COLO829 (cell line): ENCODE measurements at places on chromosomes 16 and 17.

GRCh38 chr16:2585651-2586081, 47.8 kb downstream of the PDPK1 start:
- DNase-seq = no peak

DNA sequence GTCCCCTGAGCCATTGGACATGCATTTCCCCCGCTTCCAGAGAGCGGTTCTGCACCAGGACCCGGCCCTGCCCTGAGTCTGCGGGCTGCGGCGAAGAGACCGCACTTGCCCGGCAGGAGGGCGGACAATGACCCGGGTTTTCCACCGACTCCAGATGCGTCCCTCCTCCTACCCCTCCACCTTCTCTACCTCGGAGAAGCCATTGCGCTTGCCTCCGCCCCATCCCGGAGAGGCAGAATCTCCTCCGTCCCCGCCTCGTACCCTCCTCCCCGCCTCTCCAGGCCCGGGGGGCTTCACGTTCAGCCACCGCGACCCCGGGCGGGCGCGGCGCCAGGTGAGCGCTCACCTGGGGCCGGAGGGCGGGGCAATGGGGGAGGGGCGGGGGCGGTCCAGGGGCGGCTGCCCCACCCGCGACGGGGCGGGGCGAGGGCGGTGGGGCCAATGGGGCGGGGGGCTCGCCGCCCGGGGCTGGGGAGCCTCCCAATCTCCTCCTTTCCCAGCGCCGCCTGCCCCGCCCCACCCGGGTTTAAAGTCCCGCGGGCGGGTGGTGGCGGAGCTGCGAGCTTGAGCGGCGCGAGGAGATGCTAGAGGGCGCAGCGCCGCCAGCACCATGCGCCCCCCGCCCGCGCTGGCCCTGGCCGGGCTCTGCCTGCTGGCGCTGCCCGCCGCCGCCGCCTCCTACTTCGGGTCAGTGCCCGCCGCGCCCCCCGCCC, at the start of gene WNT9B:
WNT9B (plus strand) TSS at position 555 of the 713 bp plus-strand sequence; CDS start at position 611, 56 bp downstream.
- no peak for DNase-seq

DNA sequence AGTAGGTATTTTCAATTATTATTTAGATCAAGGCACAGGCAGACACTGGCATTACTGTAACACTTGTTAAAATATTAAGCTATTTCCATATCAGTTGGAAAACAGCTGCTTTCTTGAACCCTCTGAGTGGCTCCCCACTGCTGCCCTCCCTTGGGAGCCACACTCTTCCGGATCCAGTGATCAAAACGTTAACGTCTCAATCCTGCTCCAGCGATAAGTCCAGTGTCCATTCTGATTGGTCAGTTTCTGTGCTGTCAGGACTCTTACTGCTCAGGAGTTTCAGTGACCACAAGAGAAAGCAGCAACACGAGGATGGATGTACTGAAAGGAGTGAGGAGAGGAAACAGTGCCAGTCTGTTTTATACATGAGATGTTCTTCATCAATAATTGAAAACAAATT, 13.8 kb upstream of the ZKSCAN2 start:
- no peak for DNase-seq

DNA sequence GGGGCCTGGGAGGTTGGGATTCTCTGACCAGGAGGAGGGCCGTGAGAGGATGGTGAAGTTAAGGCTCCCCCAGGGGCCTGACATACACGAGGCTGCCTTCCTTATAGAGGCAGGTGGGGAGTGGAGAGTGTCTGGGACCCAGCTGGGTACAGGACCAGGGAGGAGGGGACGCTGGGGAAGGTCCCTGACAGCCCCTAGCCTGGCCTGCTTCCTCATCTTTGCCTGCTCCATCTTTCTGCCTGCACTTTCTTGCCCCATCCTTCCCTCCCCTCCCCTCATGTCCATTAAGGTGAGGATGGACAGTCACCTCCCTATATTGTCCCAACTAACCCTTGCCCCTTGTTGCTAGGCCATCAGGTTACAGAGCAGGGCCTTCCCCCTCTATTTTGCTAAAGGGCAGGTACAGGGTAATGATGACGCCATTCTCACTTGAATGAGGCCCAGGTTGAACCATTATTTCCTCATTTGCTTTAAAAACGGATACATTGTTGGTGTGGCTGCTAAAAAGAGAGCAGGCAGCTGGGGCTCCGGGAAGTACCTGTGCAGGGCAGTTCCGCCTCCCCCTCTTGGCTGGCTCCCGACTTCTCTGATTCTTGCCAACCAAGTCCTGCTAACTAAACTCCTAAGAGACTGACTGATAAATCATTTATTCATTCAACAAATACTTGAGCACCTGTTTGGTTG, 1.3 kb downstream of the C17orf99 start:
- DNase-seq = no peak

DNA sequence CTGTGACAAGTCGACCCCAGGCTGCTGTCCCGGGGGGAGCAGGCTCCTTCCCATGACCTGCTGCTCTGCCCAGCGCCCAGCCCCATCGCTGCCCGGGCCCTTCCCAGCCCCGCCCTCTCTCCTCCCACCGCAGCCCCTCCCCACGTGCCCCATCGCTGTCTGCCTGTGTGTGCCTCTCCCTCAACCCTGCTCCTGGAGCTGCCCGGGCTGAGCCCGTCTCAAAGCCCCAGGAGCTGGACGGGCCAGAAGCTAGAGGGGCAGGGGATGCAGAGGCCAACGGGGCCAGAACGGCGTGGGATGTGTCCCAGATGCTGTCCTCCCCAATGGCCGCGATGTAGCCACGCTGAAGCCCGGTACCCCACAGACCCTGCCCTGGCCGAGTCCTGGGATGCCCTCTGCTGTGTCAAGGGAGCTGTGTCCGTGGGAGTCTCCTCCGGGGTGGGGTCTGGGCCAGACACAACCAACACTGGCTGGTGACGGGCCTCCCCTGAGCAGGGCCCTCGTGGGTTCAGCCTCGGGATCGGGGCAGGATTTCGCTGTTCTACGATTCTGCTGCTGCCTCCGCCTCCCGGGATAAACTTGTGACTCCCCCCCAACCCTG, 118.2 kb upstream of the ZNF750 start:
- DNase-seq = no peak

DNA sequence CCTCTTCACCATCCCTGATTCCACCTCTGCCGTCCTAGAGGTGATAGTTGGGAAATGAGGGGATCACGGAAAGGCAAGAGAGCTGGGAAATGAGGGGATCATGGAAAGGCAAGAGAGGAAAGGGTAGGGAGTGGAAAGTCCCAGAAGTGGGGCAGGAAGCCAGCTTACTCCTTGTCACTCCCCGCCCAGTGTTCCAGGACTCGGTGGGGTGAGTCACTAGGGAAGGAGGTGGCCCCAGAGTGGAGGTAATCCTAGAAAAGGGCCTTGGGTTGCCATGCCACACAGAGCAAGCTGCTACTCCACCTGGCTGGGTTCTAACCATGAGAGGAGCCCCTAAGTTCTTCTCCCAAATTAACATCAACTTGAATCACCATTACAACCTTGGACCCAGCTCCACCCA, 14.8 kb downstream of the ALOXE3 start:
- DNase-seq = no peak

DNA sequence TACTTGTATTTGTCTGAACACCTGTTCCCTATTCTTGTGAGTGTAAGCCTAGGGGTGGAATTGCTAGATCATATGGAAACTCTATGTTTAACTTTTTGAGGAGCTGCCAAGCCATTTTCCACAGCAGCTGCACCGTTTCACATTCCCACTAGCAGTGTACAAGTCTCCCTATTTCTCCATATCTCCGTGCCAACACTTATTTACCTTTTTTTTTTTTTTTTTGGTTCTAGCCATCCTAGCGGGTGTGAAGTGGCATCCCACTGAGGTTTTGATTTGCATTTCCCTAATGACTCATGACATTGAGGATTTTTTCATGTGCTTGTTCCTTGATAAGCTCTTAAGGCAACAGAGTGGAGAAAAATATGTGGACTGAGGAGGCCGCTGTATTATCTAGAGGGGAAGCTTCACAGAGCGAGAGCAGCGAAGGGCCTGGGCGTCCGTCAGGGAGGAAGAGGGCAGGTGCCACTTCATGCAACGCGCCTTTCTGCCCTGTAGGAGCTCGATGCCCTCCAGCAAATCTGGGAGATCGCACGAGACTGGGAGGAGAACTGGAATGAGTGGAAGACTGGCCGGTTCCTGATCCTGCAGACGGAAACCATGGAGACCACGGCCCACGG, 50.0 kb downstream of the DNAH2 start:
- no peak for DNase-seq

GRCh38 chr17:45997624-45998023, 1.4 kb upstream of the STH start:
- no peak for DNase-seq

DNA sequence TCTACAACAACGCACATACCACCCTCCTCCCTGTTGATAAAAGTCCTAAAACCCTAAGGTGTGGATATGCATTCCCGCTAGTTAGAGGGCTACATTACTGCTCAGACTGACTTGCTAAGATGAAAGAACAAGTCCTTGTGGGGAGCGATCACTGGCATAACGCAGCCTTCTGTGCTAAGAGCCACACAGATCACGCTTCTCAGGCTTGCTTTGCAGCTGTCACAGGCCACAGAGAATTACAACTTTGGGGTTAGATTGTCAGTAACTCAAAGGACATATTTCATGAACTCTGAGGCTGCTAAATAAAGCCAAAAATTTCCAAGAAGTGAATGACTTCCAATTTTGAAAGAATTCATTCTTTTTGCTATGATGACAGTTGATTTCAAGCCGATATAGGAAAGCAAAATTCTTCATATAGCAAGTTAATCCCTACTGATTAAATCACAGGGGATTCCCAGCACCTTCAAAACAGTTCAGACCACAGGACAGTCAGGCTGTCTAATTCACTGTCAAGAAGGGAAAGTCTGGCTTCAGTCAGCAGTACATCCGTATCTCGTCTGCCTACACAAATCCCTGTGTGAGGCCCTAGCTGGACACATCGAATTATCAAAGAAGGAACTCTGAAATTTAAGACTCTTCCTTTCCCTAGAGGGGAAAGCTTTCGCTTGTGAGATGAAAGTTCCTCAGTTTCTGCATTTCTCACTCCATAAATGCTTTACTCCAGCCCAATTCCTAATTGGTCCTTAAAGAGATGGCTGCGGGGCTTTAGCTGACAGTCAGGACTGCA, 107.1 kb downstream of the VPS53 start:
- no peak for DNase-seq

- DNase-seq = no peak
These were observed 696.5 kb downstream of the CDH11 start for GRCh38 chr16:64425381-64425780.

- no peak for DNase-seq
These were observed 18.3 kb upstream of the CCL5 start for GRCh38 chr17:35898283-35899070.

DNA sequence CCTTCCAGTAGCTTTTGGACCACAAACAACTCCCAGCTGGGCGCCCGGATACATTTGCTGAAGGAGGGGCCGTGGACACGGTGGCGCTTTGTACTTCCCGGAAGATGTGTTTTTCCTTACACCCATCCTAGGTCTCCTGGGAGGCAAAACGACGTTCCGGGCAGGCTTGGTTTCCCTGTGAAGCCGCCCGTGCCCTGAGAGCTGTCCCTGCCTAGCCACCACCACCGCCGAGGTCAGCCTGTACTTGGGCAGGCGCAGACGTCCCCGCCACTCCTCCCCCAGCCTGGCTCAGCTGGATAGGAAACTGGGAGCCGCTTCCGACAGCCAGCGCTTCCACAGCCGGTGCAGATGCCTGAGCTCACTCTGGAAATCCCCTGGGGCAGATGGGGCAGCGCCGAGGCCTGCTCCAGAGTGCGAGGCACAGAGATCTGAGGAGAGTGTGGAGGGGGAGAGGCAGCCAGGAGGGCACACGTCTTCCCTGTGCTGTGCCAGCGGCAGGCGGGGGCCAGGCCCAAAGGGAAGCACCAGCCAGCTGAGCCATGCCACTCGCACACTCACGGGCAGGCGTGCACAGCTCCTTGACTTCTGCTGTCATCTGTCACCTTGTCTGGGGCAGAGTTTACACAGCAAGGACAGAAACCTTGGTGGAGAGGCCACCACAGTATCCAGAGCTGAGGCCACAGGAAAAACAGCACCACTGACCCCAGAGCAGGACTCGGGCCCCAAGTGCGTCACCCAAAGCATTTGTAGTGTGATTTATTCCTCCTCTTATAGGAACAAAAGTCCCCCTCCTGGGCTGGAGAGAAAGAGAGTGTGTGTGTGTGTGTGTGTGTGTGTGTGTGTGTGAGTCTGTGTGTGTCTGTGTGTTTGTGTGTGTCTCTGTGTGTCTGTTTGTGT, 3.0 kb downstream of the RHBDF2 start:
- peak; percentile 39 for DNase-seq

DNA sequence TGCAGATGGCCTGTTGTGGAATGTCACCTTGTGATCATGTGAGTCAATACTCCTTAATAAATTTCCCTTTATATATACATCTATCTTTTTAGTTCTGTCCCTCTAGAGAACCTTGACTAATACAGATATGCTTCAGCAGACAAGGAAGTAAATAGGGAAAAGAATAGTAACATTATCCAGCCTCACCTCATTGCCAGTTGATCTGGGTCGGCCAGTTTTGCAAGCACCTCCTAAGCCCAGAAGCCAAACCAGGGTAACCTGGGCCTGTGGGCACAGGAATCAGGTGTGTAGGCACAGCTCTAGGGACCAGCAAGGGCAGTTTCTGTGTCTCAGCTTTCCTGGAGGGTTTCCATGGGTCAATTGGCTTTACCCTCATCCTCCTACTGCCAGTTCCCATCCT, 11.9 kb upstream of the CCL17 start:
- DNase-seq = no peak

DNA sequence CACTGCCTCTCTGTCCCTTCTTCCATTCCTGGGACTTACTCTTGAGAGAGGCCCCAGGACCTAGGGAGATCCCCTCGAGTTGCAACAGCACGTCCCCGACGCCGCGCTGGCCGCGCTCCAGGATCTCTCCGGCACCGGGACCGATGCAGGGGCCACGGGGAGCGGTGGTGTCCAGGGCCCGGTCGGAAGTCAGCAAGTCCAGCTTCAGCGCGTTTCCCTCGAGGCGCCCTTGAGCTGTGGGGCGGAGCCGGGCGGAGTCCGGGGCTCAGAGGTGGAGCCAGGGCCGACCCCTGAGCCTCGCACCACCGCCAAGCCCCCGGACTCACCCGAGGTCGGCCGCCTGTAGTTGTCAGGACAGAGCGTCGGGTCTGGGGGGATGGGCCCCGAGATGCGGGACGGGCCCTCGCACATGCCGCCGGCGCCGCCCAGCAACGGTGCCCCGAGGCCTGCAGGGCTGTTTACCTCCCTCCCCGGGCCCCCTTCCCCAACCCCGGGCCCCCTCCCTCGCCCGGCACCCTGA, 458 bp downstream of the ENKD1 start:
- no peak for DNase-seq

DNA sequence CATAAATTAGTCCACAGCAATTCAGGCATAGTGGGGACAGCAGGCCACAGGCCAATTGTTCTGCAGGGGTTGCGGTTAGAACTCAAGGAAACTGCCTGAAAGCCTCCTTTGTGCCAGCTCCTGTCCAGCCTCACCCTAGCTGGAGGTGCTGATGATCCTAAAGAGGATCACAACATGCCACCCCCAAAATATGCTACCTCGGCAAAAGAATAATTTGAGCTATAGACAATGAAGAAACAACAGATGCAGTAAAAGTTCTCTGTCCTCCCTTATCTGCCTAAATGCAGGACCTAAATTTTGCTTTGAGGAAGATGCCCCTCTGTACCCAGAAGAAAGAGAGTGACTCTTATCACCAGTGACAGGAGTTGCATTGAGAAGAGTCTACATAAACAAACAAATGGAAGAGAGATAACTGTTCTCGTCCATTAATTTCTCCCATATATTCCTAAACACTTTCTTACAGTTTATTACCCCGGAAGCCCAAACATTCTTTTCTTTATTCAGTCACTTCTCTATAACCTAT, 14.7 kb downstream of the ALOX15 start:
- DNase-seq = no peak
